ENCODE measurements at places on chromosomes 3 and 15. TPM values are rescaled to one million over a fixed set of nuclear protein-coding genes. Genes with fewer than 3 reads are reported as not detected.

The FBXO40 gene
- 0.06 TPM for total RNA-seq

The USF3 gene
- 16.3 TPM for total RNA-seq

The TLR9 gene
- total RNA-seq, result not detected

The GOLGA8T gene
- total RNA-seq, result 1.1 TPM

GRCh38 chr15:91022075-91022831 is at the start of gene VPS33B:
VPS33B (minus strand) TSS chr15:91022594; CDS start chr15:91022249, 345 bp downstream.
- peak; percentile 92 for DNase-seq

DNA sequence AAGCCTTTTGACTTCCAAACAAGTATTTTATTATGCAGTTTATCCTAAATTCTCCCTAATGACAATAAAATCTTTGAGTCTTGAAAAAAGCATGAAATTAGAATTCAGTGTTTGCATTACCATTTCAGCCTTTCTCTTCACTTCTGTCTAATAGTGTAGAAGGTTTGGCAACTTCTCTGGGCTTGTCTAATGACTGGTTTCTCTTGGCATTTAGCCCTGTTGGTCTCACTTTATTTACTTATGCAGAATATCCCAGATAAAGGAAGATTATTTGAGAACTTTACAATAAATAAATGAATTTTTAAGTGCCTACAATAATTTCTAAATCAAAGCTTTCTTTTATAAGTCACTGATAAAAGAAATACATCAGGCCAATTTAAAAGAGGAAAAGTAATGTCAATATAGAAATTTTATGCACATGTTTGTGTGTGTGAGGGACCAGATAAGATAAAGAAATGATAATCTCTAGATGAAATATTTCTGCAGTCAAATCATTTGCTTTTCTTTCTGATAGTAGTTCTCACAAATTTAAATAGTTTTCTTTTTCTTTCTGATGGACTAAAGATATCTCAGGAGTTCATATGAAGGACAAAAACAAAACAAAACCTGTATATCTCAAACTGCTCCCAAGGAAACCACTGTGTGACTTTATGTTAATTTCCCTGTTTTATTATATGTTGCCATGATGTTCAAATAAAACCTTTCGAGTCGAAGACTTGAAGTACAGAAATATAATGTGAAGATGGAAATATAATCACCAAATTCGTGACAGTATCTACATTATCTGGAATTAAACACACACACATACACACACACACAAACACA is 533.1 kb upstream of the CBLB start:
- DNase-seq, result no peak

GRCh38 chr3:131454501-131454900 is 48.3 kb downstream of the MRPL3 start:
- no peak for DNase-seq

DNA sequence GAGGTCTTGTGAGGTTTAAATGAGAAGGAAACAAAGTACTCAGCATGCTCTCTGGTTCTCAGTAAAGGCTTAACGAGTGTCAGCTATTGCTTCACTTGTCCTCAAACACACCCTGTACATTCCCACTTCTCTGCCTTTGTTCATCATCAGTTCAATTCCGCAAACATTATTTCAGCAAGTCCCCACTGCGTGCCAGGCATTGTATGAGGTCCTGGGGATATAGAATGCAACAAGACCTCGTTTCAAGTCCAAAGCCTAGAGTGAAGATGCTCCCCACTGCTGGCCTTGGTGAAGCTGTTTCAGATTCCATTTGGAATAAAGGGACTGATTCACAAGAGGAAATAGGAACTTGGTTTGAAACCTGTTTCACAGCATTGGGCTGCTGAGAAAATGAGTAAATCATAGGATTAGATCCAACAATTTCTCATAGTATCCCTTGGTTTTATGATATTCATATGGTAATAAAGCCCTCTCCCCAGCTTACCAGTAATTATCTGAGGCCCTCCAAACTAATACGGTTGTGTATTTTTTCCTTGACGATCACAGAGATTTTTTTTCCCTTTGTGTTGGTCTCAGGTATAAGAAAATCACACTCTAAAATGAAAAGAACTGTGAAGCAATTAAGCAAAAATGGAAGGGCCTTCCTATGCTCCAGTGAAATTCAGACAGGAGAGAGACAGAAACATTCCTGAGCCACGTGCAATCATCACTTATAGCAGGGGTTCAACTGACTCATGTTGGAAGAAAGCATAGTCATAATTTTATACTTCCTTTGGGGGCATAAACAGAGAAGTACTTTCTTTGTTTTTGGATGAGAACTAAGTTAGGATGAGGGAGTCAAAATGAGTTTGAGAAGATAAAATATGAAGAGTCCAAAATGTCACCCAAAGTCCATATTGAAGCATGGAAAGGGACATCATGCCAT is 258.6 kb downstream of the RORA start:
- no peak for DNase-seq

Data from spinal cord (tissue), 10 donors.